AG08396 (cell line): ENCODE measurements at places on chromosomes 2 and 18.

DNA sequence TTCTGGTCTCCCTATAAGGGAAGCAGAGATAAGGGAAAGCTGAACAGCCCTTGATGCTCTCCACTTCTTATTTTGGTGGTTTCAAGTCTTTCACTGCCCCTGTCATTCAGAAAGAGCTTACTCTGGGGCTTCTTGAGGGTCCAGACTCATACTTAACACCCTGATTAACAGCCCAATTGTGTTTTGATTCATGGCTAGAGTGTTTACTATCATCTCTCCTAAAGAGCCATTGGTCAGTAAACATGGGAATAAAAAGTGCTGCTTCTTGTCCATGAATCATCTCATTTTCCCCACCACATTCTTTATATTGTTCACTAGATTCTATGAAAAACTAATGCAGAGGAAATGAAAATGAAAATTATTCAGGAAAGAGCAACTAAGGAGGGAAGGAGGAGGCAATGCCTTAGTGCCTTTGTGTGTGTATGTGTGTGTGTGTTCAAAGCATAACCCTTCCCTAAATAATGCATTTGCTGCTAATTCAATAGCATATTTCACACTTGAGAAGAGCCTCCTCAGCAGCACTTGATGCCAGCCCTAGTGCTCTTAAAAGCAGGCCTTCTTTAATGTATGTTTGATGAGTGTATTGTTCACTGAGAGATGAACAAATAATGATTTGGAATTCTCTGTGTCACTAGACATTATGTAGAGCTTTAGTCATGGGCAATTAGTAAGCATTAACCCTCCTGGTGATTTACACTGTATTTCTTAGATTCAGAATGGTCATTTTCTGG lies 63.5 kb downstream of the DCC start:
- DNase-seq, result no peak

- DNase-seq, result no peak
Observed at GRCh38 chr2:216942016-216942415, 82.2 kb upstream of the TNP1 start.

DNA sequence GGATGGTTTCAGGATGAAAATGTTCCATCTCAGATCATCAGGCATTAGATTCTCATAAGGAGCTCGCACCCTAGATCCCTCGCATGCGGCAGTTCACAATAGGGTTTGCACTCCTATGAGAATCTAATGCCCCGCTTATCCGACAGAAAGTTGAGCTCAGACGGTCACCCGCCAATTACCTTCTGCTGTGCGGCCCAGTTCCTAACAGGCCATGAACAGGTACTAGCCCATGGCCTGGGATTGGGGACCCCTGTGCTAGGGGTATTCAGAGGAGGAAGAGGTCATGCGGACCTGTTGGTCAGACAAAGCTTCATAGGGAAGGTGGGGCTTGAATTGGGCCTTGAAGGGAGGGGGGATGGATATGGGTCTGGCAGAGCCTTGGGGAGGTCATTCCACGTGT lies 4.4 kb upstream of the BUB1 start:
- no peak for DNase-seq

GRCh38 chr2:237600205-237600846 lies 9.8 kb upstream of the RAB17 start:
- DNase-seq, result peak; percentile 69

GRCh38 chr2:191114403-191114886 lies 36.3 kb downstream of the STAT4 start:
- peak; percentile 8 for DNase-seq

GRCh38 chr2:152609154-152609553 lies 108.1 kb downstream of the PRPF40A start:
- DNase-seq, result no peak

GRCh38 chr2:99338029-99338585 lies 918 bp downstream of the EIF5B start:
- DNase-seq, result peak; percentile 11

- DNase-seq, result no peak
Observed at GRCh38 chr2:190912726-190913125, 32.1 kb downstream of the GLS start.

- DNase-seq, result no peak
Observed at GRCh38 chr2:94861308-94862152, 9.7 kb upstream of the TEKT4 start.

GRCh38 chr2:12116228-12116750 lies 369.9 kb downstream of the LPIN1 start:
- no peak for DNase-seq

- DNase-seq, result no peak
Observed at GRCh38 chr2:8984855-8985254, 18.6 kb downstream of the MBOAT2 start.

GRCh38 chr2:174763780-174764179 lies 492 bp downstream of the CHRNA1 start:
- no peak for DNase-seq

DNA sequence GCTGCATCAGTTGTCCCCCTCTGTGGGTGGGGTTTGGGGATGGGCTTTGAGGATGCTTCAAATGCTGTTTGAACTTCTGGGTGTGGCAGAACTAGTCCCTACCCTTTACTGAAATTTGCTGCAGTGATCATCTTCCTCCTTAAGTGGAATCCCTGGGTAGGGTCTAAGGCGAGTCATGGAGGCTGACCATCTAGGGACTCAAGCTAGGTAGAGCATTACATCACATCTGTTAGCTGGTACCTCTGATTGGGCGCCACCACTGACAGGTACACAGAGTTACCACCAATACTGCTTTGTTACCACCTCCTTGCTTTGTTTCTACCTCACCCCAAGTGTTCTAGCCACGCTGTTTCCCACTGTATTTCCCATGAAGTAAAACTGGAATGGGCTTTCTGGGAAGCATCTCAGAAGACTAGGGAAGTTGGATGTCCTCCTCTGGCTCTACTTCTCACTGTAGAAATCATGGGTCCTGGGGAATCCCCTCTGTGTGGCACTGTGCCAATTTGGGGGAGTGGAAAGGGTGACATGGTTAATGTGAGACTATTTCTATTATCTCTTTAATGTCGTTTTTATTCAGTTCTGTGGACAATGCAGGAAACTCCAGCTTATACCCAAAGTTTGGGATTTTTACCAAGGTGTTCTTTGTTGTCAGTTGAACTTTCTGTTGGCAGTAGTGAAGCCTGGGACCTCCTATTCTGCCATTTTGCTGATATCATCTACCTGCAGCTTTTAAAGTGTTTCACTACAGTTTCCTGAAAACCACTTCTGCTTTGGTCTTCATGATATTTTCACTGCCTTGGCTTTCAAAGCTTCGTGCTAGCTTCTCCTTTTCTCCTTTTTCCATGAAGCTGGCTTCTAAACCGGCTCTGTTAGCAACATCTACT lies 14.5 kb upstream of the SULT1C4 start:
- DNase-seq, result no peak

DNA sequence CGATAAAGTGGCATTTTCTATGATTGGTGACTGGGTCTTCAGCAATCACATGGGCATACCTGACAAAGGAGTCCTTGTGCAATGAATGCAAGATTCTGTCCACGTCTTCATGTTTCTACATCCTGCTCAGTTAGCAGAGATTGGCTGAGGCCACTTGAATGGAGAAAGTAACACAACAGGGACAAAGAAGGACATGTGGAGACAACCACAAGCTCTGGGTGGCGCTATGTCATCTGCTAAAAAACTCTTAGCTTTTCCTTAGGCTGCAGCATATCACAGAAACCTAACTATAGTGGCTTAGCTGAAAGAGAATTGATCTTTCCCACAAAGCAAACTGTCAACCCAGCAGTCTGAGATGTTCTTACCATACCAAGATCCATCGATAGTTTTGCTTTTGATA lies 1109.7 kb downstream of the SOCS6 start:
- no peak for DNase-seq

DNA sequence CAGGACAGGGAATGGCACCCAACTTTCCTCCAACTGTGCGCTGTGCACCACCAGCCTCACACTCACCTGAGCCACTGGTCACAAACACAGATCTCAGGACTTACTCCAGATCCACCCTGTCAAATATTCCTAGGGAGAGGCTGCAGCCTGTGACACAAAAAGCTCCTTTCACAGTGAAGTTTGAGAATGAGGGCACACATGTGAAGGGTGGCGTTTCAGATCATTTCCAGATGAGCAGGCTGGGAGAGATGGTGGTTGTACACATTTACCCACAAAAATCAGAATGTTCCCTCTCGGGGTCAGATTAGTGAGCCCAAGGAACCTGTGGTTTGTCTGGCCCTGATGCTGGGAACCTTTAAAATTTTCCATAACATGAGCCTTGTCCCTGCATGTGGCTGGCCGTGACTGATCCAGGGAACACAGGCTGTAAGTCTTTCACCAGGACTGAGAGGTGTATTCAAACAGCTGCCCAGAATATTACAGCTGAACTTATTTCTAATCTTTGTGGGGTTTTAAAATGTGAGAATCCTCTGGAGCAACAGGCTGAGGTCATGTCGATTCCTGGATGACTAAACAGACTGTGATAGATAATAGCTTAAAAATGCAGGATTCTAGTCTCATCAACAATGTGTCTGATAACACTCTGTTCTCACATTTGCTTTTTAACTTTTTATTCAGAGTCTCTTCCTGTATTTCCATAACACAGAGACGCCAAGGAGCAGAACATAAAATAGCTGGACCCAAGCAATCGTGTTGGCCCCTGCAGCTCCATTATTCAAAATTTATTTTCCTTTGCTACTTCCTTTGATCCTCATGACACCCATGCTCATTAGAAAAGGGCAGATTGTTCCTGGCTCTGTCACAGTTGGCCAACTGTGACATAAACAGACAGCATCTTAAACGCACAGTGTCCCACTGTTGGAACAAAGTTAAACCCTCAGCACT lies 35.5 kb downstream of the IL1R2 start:
- peak; percentile 59 for DNase-seq

- DNase-seq, result no peak
Observed at GRCh38 chr2:108988796-108989713, at the start of gene EDAR. Gene EDAR (minus strand): TSS chr2:108989220. CDS start chr2:108931014, 58,206 bp downstream.

GRCh38 chr2:69923116-69923515 lies 8.2 kb downstream of the MXD1 start:
- no peak for DNase-seq

DNA sequence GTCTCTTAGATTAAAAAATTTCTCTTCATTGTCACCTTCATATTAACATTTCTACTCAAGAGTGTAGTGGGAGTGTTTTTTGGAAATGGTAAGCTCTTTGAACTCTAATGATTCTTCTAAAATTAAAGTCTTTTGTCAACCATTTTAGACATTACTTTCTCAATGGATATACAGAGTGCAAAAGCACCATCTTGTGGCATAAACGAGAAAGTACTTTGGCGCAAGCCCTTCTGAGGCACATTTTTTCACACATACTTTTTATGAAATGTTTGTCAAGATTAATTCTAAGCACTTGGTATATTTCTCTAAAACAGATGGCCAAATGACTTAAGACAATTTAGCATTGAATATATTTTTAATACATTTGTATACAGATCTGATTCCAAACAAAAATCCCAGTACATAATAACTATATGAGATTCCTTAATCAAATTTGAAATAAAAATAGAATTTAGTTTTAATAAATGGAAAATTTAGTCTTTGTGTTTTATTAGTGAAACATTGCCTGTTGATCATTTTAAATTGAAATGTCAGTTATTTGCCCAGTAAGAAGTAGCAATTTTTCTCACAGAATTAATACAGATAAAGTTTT lies 63.3 kb upstream of the GALNT5 start:
- DNase-seq, result peak; percentile 33

GRCh38 chr2:196144513-196145126 lies 26.8 kb downstream of the STK17B start:
- DNase-seq, result no peak

GRCh38 chr2:186595219-186595618 lies 5.4 kb downstream of the ITGAV start:
- DNase-seq, result no peak

GRCh38 chr2:8193146-8193545 lies 488.7 kb upstream of the ID2 start:
- no peak for DNase-seq

GRCh38 chr2:189248141-189248540 lies 68.6 kb upstream of the COL5A2 start:
- no peak for DNase-seq

GRCh38 chr2:100301881-100302584 lies 20.3 kb downstream of the LONRF2 start:
- DNase-seq, result no peak

GRCh38 chr18:10475276-10475653 lies 20.8 kb downstream of the APCDD1 start:
- DNase-seq, result no peak

DNA sequence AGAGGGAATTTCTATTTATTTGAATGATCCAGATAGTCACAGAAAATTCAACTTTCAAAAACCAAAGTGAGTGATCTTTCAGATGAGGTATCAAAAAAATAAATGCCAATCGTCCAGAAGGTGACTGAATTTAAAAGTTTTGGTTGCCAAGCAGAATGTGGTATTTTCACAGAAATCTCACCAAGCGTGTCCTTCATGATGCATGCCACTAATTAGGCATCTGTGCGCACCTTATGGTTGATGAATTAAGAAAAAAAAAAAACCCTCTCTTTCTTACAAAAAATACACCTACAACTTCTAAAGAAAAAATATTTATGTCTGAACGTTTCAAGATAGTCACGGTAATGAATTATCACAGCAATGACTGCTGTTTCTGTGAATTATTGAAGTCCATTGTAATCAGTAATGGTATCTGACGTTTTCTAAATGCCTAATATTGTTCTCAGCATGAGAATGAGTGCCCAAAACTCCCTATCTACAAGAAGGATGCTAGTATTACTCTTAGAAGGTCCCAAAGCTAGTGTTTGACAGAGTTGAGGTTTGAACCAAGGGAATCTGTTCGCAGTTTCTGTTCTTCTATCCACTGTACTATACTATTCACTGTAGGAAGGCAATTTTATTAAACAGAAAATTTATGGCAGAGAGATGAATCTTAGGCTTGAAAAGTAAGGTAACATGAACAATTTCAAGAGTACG lies 219.6 kb upstream of the NETO1 start:
- no peak for DNase-seq
